HFF-Myc (cell line): ENCODE measurements at places on chromosomes 7 and 10.

- DNase-seq = no peak
Observed at GRCh38 chr7:139603896-139604295, 80.4 kb downstream of the CLEC2L start.

GRCh38 chr7:25863005-25863728 lies 288.8 kb upstream of the NFE2L3 start:
- no peak for DNase-seq

- DNase-seq = no peak
Observed at GRCh38 chr10:33026422-33026821, 68.4 kb upstream of the ITGB1 start.

GRCh38 chr7:92421676-92422435 lies 25.4 kb upstream of the GATAD1 start:
- DNase-seq = no peak

DNA sequence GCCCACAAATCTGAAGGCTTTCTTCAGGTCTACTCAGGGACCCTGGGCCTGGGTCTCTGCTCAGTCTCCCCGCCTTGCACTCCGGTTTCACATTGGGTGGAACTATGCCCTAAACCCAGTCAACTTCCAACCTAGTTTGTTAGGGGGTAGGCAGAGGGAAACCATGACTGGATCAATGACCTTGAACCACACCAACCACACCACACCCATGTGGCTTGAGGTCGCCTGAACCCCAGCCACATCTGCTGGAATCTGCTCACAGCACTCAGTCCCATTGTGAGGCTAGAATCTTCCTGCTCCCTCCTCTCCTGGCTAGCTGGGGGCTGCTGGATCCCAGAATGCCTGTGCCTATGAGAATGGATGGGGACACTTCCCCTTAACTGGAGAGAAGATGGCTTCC lies 17.9 kb downstream of the RFC2 start:
- no peak for DNase-seq

DNA sequence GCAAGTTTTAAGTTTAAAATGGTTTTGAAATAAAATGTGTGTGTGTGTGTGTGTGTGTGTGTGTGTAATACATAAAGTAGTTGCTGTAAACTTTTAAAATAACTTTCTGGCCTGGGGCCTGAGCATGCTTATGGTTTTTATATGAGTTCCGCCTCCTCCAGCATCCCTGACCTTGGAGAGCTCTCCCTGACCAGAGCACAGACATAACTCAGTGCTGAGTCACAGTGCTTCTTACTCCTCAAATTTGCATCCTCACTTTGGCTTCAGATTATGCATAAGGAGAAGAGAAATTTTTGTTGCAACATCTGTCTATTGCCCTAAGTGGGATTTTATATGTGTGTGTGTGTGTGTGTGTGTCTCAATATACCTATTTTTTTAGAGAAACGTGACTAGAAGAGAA lies 200.8 kb downstream of the ELMO1 start:
- no peak for DNase-seq

GRCh38 chr7:57201021-57201894 lies 69.0 kb upstream of the ZNF479 start:
- no peak for DNase-seq

- no peak for DNase-seq
Observed at GRCh38 chr7:28065308-28065707, 115.3 kb downstream of the JAZF1 start.

DNA sequence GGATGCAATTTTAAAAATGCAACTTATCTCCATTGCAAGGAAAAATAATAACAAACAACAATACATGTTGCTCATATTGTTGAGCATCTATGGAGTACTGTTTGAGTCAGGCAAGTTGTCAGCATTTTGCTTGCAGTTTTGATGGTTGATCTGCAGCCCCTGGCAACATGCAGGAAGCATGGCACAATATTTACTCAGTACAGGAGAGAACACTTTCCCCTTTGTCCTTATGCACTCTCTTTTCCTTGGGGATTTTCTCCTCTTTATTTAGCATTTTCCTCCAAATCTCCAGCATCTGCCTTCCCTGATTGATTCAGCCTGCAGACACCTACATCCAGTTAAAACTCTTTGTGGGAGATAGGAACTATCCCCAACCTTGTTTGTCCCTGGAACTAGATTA lies 620.5 kb upstream of the LRRN3 start:
- no peak for DNase-seq

DNA sequence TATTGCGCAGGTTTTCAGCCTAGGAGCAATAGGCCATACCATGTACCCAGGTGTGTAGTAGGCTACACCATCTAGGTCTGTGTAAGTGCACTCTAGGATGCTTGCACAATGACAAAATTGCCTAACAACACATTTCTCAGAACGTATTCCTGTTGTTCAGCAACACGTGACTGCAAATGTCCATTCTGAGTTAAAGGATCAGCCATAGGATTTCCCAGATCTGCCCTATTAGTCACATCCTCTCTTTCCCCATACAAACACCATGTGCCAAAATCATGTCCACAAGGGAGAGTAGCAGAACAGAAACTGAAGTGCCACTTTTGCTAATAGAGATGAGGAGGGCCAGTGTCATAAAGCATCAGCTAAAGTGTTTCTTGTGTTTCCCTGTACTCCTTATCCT lies 42.6 kb upstream of the AMPH start:
- DNase-seq = peak; percentile 70

DNA sequence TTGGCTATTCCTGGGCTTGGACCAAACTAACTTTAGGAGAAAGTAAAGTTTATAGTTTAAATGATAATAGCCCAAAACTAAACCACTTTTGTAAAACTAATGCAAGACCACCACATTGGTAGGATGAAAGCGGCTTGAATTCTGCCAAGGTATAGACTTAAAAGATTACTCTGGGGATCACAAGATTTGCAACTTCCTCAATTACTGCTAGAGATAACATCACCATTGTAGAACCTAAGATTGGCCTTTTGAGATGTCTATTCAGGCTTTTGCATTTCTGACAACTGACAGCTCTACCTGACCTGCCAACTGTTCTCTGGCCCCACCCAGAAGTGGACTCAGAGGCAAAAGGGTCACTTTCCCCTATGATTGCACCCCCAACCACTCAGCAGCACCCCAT lies 162.4 kb downstream of the TNS3 start:
- DNase-seq = no peak

DNA sequence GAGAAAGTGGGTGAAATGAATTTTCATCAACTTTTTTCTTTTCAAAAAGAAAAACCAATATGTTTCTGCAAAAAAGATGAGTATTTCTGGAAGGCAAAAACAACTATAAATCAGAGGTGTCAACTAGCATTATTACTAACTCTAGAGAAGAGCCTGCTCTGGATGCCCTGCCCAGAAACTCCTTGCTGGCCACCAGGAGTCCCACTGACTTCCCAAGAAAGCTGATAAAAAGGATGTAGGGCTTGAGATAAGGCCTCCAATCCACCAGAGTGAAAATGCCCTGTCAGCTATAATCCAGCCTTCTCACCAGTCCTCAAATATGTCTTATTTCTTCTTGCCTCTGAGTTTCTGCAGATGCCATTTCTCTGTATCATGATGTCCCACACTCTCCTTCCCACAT lies 16.7 kb upstream of the FZD1 start:
- DNase-seq = no peak

GRCh38 chr10:11444531-11445228 lies 166.8 kb downstream of the USP6NL start:
- DNase-seq = no peak

DNA sequence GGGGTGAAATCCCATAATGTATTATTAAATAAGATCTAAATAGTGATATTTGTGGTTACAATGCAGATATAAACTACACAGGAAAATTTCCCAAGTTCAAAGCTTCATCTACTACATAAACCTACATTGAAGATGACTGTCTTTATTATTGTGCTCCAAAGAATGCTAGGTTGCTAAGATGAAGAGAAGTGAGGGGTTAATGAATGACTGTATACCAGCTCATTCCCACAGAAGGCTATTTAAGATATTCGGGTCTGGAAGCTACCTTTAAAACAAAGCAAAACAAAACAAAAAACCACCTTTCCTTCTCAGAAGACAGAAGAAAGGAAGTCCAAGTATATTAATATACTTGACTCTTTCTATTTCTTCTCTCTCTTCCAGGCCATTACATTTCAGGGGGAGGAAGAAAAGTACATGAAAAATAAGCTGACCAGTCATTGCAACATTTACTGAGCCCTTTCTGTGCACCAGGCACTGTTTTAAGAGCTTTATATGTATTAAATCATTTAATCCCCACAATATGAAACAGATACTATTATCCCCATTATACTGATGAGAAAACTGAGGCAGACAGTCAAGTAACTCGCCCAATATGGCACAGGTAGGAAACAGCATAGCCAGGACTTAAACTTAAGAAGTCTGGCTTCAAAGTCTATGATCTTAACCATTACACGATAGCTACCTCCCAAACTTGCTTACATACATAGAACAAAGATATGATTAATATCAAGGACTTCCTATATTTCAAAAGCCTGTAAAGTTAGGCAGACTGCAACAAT lies 48.1 kb downstream of the TNPO3 start:
- DNase-seq = no peak

DNA sequence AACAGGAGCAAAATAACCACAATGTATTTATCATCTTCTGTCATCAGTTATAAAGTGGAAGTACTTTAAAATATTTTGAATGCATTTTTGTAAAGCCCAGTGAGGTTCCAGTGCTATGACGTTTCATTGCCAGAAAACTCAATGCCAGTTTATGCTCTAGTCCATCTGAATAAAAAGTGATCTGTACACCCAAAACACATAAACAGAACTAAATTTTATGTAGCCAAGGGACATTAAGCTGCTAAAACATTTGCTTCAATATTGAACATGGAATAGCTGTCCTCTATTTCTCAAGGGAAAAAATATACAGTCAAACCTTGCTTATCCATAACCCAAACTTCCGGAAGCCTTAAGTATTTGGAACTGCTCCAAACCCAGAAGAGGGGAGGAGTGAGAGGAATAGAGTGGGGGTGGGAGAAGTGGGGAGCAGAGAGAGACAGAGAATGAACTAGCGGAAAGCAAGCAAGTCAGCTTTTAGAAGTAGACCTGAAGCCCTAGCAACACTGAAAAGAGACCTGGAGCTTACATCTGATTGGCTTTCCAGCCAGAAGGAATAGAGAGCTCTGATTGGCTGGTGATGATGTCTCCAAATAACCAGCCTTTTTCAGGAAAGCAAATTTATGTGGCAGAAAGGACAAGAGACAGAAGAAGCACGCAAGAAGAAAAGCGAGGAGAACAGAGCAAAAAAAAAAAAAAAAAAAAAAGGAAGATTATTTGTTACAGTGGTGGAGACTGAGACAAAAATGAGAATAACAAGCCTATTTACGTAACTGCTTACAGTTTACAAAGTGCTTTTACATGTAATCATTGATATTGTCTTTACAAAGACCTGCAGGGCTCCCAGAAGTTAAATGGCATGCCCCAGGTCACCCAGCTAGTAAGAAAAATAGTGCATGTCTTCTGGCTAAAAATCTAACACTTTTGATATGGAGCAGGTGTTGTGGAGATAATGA lies 196.0 kb downstream of the RNLS start:
- no peak for DNase-seq

GRCh38 chr7:155961241-155962190 lies 149.3 kb upstream of the SHH start:
- DNase-seq = no peak

DNA sequence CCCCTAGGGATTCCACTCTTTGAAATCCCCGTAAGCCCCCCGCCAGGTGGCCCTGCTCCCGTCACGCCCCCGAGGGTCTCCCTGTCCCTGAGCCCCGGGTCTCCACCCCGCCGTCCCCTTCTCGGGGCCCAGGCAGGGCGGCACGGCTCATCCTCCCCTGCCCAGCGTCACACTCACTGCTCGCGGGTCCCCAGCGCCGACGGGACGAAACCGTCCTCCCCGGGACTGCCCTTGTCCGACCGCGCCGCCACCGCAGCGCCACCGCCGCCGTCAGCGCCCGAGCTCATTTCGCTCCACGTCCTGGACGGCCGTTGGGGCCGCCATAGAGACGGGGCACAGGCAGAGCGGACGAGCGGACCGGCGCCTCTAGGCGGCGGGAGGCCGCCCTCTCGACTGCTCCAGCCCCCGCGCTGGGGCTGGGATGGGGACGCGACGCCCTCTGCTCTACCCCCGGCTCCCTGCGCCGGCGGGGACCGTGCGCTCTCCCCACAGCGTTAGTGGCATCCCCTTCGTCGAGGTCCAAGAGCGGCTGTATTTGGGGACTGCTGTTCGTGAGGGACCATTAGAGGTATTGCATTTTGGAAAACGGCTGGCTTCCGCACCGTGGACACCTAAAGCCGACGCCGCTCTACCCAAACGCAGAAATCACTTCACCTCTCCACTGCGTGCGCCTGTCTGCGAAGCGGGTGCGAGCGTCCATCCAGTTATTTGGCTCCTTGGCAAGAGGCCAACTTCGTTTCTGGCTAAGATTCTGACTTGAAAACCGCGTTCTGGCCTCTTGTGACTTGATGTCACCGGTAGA lies at the start of gene EEF1AKMT2:
EEF1AKMT2 (minus strand) TSS at position 341 of the 802 bp plus-strand sequence; CDS start at position 287, 54 bp downstream.
- peak; percentile 42 for DNase-seq
